ENCODE measurements at places on chromosomes 16 and 17. TPM values are rescaled to one million over a fixed set of nuclear protein-coding genes. Genes with fewer than 3 reads are reported as not detected.

Gene SMIM36
- total RNA-seq = not detected

Gene HLF
- total RNA-seq = 19.8 TPM

Gene SULT1A2
- 0.43 TPM for total RNA-seq

Gene MYH3
- total RNA-seq = 2.4 TPM

Gene TMEM98
- total RNA-seq = 189 TPM

Gene TANC2
- 1.9 TPM for total RNA-seq

Gene PDE6G
- total RNA-seq = not detected

Gene CMIP
- total RNA-seq = 63.7 TPM

Gene SEPTIN12
- not detected for total RNA-seq

Gene SOCS1
- total RNA-seq = 13.2 TPM

- peaks cover 1% of the 10 kb centered on the region for H3K36me3 ChIP-seq
- peak; percentile 68 for DNase-seq
- no peaks in the 10 kb centered on the region for H3K27me3 ChIP-seq
Measured at GRCh38 chr16:57091975-57092785, at the start of gene CPNE2. Gene CPNE2, plus strand, starts transcription at chr16:57092583. Its CDS starts 18,160 bp downstream, at chr16:57110743.

- H3K4me1 ChIP-seq = 0 out of 2 replicates have a peak, but pooled peaks cover 8% of the 10 kb centered on the region
- no peaks in the 10 kb centered on the region for H3K27me3 ChIP-seq
- no peak overlapping the region for H3K27ac ChIP-seq
- no peaks in the 10 kb centered on the region for H3K36me3 ChIP-seq
Measured at GRCh38 chr17:67833946-67834631, 8.8 kb downstream of the BPTF start.

DNA sequence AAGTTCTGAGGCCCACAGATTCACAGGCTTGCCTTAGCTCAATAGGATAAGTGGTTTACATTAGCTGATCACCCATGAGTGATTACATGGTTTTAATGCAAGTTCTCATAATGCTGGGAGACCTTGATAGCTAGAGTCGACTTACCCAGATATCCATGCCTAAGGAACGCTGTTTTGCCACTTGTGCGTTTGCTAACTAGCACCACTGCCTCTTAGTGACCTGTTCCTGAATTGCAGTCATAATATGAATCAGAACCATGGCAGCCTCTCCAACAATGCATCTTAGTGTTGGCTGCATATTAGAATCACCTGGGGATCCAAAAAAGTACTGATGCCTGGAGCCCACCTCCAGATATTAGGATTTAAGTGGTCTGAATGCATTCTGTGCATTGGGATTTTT lies 251.1 kb upstream of the CDH5 start:
- no peak overlapping the region for H3K27ac ChIP-seq
- H3K4me1 ChIP-seq = 0 out of 2 replicates have a peak, but pooled peaks cover 5% of the 10 kb centered on the region
- no peak overlapping the region for H3K4me3 ChIP-seq
- H3K36me3 ChIP-seq = no peaks in the 10 kb centered on the region
- DNase-seq = no peak

GRCh38 chr17:66724581-66725341 lies 110.2 kb upstream of the CACNG5 start:
- H3K4me3 ChIP-seq = no peak overlapping the region
- no peak overlapping the region for H3K27ac ChIP-seq
- DNase-seq = no peak
- H3K4me1 ChIP-seq = no peaks in the 10 kb centered on the region
- no peaks in the 10 kb centered on the region for H3K36me3 ChIP-seq
- H3K27me3 ChIP-seq = no peaks in the 10 kb centered on the region

- DNase-seq = no peak
Measured at GRCh38 chr16:2663553-2664546, 18.5 kb upstream of the KCTD5 start.

DNA sequence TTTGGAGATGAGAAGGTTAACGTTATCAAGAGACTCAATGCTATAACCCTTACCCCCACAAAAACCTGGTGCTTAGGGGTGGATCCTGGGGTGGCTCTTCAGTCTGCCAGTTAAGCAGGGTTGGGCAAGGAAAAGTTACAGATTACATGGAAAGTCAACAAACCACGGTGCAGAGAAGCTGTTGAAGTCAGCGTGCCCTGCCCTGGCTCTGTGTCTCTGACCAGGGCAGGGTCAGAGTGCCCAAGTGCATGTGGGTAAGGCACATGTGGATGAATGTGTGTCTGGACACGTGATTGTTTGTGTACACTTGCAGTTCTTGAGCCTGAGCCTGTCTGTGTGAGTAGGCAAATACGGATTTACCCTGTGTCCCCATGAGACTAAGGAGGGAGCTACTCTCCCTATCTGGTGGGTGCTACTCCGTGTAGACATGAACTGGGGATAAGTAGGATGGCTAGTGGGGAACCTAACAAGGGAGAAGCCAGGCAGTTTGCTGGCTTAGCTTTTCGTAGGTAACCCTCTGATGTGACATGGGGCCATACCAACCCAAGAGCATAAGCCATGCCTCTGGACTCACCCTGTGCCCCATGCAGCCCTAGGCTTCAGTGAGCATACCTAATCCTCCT lies 5.5 kb downstream of the IGFBP4 start:
- H3K27ac ChIP-seq = no peak overlapping the region
- no peaks in the 10 kb centered on the region for H3K36me3 ChIP-seq
- peaks cover 17% of the 10 kb centered on the region for H3K4me1 ChIP-seq
- H3K4me3 ChIP-seq = no peak overlapping the region
- no peaks in the 10 kb centered on the region for H3K27me3 ChIP-seq

DNA sequence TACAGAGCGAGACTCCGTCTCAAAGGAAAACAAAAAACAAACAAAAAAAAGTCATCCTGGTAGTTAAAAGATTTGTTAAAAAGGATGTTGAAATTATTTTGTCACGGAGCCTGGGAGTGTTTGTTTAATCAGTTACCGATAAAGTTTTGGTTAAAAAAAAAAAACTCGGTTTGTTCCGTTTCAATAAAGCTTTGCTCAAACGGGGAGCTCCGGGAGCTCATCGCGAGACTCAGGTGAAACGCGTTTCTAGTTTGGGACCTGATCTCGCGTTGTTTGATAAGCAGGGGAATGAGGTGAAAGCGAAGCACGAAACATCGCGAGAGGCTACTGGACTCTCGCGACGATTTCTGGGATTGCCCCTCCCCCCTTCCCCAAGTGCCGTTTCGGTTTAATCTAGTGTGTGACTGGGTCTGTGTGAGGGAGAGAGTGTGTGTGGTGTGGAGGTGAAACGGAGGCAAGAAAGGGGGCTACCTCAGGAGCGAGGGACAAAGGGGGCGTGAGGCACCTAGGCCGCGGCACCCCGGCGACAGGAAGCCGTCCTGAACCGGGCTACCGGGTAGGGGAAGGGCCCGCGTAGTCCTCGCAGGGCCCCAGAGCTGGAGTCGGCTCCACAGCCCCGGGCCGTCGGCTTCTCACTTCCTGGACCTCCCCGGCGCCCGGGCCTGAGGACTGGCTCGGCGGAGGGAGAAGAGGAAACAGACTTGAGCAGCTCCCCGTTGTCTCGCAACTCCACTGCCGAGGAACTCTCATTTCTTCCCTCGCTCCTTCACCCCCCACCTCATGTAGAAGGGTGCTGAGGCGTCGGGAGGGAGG lies at the start of gene CDK12:
CDK12 (plus strand) TSS at position 374 of the 813 bp plus-strand sequence. CDS start 586 bp downstream, outside the sequence.
- peak; percentile 97 for DNase-seq
- no peaks in the 10 kb centered on the region for H3K36me3 ChIP-seq

GRCh38 chr17:74296548-74296936 lies 22.5 kb downstream of the DNAI2 start:
- 0 out of 2 replicates have a peak, but pooled peaks cover 5% of the 10 kb centered on the region for H3K4me1 ChIP-seq
- no peak overlapping the region for H3K4me3 ChIP-seq
- DNase-seq = peak; percentile 81
- H3K27ac ChIP-seq = no peak overlapping the region
- H3K36me3 ChIP-seq = no peaks in the 10 kb centered on the region
- no peaks in the 10 kb centered on the region for H3K27me3 ChIP-seq

- no peaks in the 10 kb centered on the region for H3K27me3 ChIP-seq
- H3K4me3 ChIP-seq = peak overlapping the region; percentile 64
- peaks cover 5% of the 10 kb centered on the region for H3K4me1 ChIP-seq
Measured at GRCh38 chr16:1311212-1311737, 1.8 kb downstream of the UBE2I start.

- H3K27me3 ChIP-seq = no peaks in the 10 kb centered on the region
- no peak overlapping the region for H3K27ac ChIP-seq
- no peaks in the 10 kb centered on the region for H3K4me1 ChIP-seq
- H3K4me3 ChIP-seq = no peak overlapping the region
- DNase-seq = no peak
- H3K36me3 ChIP-seq = peaks cover 3% of the 10 kb centered on the region
Measured at GRCh38 chr17:56937687-56938086, 23.2 kb downstream of the COIL start.

DNA sequence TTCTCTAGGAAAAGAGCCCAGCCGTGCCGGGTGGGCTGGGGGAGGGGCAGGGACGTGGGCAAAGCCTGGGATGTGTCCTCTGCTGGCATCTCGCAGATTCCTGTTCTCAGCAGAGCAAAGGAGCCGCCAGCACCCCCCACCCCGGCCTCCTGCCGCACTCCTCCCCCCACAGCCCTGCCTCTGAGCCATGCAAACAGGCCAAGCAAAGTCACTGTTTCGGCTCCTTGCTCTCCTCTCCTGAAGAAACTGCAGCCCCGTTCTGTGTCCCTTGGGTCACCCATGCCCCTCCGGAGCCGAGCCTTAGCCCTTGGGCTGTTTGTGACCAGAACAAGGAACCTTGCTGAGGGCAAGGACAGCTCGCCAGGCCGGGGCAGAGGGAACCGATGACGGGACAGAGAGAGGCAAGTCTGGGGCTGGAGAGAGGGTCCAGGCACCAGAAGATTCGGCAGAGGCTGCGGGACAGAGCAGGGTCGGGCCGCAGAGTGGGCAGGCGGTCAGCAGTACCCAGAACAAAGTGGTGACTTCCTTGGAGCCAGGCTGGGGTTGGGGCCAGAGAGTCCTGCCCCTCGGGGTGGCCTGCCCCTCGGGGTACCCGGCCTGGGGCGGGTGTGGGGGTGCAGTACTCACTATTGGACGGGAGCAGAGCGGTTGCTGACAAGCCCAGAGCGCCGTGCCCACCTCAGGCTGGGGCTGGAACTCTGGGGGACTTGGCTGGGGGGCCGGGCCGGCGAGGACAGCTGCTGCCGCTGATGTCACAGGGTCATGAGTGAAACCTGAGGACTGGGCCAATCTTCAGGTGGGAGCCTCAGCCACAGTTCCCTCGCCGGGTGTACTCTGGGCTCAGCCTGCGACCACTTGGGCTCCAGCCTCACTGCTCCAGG lies 9.2 kb upstream of the PRR29 start:
- H3K4me1 ChIP-seq = peaks cover 9% of the 10 kb centered on the region
- H3K4me3 ChIP-seq = no peak overlapping the region
- no peak for DNase-seq
- no peaks in the 10 kb centered on the region for H3K27me3 ChIP-seq
- H3K36me3 ChIP-seq = no peaks in the 10 kb centered on the region

Measured in Caco-2 (cell line).